Motor neuron (in vitro differentiated cells): ENCODE measurements at places on chromosomes 7 and 10. TPM values are rescaled to one million over a fixed set of nuclear protein-coding genes. Genes with fewer than 3 reads are reported as not detected.

- ATAC-seq: peak; percentile 52
These were observed 4.1 kb upstream of the C10orf120 start for GRCh38 chr10:122703483-122704448.

The ZNF503 gene
- total RNA-seq: 21.2 and 23.9 TPM in 2 replicates

The REPIN1 gene
- 63.8 and 69.5 TPM in 2 replicates for total RNA-seq

DNA sequence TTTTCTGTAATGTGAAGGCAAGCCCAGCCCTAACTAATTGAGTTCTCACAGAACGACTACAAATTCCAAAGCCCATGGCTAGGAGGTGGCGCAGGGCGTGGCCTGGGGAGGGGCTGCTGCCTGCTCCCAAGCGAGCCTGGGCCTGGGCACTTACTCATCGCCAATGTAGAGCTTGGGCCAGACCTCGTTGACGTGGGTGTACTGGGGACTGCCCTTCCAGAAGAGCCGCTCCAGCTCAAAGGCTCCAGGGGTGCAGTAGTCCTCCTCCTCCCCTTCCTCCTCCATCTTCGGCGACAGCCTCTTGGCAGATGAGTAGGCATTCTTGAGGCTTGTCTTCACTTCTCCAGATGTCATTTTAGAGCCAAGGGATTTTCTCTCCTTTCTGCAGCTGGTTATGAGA, 53.3 kb upstream of the SAMD8 start:
- peak; percentile 98 for ATAC-seq

The AGBL3 gene
- total RNA-seq: 1.1 and 4.6 TPM in 2 replicates

GRCh38 chr10:97336446-97336845, 1.9 kb upstream of the FRAT2 start:
- no peak for ATAC-seq

DNA sequence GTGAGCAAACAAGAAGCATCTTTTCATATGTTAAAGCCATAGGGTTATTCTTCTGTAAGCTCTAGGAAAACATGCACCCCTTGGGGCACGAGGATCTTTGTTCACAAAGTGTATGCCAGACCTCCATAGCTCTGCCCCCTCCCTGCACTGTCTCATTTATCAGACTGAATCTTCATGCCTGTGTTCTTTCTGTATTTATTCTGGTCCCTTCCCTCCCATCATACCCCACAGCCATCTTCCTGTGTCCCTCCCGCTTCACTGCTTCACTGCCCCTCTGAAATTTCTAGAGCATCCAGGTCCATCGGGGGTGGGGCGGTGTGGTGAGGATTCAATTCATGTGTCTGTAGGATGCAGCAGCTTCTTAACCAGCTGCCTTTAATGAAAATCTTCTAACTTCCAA, 7.5 kb downstream of the EPHB6 start:
- peak; percentile 67 for ATAC-seq

DNA sequence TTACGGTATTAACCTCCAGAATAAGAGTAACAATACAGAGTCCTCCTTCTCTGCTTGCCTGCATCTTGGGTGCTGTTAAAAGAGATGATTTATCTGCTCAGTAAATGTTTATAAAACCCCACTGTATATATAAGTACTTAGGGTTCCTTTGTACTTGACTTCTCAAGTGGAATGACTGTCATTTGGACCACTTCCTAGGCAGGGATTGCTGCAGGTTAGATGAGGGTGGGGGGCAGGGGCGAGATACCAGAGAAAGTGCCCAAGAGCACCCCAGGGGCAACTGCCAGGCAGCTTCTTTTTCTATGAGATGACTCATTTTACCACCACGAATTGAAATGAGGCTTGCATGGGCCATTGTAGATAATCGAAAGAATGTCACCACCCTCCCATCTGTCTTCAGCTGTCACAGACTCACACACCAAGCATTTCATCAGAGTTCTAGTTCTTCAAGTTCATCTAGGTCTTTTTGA, 421.9 kb upstream of the GALNT17 start:
- peak; percentile 93 for ATAC-seq

DNA sequence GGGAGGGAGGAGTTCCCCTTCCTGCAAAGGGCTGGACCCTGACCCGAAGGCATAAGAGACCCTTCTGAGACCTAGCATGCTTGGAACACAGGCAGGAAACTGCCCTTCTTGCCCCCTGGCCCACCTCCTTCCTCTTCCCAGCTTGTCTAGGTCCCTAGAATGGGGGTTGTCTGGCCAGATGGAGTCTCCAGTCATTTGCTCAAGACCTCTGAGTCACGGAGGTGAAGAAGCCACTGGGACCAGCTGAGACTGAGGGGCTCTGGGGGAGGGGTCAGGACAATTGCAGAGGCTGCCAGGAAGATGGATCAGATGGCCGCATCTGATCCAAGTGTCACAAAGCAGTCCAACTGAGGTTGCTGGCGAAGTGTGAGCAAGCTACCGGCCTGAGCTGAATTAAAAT, 46.2 kb downstream of the COL13A1 start:
- peak; percentile 19 for ATAC-seq

GRCh38 chr7:157494506-157495176, 157.8 kb downstream of the DNAJB6 start:
- ATAC-seq: no peak

- no peak for ATAC-seq
These were observed 11.8 kb downstream of the OR9A2 start for GRCh38 chr7:143015084-143015483.

The COPG2 gene
- total RNA-seq: 37.5 and 38.5 TPM in 2 replicates

The H2BK1 gene
- total RNA-seq: not detected in 2 replicates

DNA sequence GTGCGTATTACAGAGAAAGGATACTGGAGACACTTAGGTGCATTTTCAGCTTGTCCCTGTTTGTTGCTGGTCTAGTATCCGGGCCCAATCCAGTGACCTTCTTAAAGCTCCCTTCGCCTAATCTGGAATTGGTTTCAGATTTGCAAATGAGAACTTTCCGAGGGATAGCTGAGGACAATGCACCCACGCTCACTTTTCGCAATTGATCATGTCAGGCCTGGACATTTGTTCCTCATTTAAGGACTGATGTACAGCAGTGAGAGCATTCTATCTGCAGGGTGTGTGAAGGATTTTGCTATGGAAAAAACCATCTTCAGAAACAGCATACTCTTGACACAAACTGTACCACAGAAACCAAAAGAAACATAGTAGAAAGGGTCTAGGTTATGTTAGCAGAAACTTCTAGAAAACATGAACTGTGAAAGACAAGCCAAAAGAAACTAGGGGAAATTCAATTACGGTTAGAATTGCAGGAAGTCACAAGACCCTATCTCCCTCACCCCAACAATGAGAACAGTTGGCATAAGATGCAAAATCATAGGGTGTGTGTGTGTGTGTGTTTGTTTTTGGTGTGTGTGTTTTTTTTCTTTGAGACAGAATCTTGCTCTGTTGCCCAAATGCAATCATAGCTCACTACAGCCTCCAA, 331.1 kb downstream of the CALN1 start:
- ATAC-seq: no peak
